ENCODE measurements at places on chromosomes 3 and 15.

DNA sequence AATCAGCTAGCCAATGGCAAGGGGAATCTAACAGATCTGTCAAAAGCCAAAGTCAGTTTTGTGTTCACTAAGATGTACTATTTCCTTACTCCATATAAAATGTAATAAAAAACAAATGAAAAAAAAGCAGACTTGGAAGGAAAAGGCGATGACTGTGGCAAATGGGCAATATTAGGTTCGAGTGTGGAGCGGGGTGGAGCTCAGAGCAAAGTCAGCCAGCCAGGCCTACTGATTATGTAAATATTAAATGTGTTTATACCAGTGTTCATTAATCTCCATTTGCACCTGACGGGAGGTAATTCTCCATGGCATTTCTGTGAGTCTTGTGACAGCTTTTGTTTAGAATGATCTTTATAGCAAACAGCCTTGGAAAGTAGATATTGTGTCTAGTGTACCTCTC lies 96.2 kb upstream of the KCNMB2 start:
- no peak for DNase-seq

GRCh38 chr3:182450942-182451787 lies 342.1 kb upstream of the ATP11B start:
- DNase-seq = no peak

DNA sequence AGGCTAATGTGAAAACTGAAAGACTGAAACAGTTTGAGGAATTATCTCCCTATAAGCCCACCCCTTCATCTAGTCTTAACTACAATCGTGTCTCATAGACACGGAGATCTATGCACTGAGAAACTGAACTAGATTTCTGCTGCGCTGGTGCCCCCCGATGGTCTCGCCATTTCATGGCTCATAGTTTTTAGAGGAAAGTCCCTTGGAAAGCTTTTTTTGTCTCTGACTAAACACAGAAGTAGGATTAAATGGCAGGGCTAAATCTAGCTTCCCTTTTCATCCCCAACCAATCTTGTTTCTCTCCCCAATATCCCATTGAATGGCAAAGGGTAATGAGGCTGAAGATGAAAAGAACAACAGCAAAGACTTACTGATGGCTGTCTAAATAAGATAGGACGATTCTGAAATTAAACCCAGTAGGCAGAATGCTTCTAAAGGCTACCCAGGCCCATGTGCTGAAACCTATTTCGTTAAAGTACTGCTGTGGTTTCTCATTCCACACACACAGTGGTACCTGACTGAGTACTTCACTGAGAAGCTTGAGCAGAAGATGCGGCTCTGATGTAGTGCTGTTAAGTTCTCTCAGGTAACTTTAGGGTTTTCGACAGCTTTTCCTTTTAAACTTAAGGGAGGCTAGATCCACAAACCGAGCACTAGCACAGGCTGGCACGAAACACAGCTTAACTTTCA lies 142.7 kb downstream of the GADL1 start:
- peak; percentile 74 for DNase-seq

- no peak for DNase-seq
Observed at GRCh38 chr3:45567730-45568172, 26.8 kb upstream of the LIMD1 start.

- DNase-seq = no peak
Observed at GRCh38 chr3:152742368-152743347, 92.3 kb upstream of the P2RY1 start.
